ENCODE measurements at places on chromosomes 12 and 14.

DNA sequence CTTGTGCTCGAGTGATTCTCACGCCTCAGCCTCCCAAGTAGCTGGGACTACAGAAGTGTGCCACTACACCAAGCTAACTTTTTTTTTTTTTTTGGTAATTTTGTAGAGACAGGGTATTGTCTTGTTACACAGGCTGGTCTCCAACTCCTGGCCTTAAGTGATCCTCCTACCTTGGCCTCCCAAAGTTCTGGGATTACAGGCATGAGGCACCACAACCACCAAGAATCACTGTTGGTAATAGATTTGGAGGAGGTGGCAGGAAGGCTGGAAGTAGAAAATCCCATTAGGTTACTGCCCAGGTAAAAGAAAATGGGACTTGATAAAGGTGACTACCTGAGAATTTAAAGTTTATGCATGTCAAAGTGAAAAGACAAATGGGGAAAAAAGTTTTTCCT, 1.4 kb upstream of the CDCA4 start:
- DNase-seq, result no peak

- no peak for DNase-seq
These were observed 7.6 kb upstream of the VASH1 start for GRCh38 chr14:76753541-76754198.

GRCh38 chr12:85448548-85449139, 168.6 kb downstream of the ALX1 start:
- no peak for DNase-seq

DNA sequence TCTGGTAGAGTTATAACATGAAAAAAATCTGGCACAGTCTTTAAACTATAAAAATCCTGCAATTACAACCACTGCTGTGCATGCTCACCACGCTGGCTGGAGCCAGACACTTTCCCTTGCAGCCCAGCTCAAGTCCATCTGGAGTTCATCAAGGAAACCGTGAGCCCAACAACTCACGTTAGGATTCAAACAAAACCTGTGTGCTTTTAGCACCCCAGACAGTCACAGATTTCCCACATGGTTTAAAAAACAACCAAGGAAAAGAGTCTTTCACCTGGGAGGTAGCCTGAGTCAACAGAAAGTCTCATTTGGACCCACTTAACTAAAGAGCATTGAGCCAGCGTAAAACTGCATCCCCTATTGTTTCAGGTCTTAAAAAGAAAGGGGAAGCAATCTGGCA, 4.7 kb downstream of the LRIG3 start:
- no peak for DNase-seq

- DNase-seq, result no peak
These were observed 168.2 kb downstream of the KIF26A start for GRCh38 chr14:104306450-104307040.

- no peak for DNase-seq
These were observed 344.1 kb upstream of the PDE3A start for GRCh38 chr12:20024194-20024593.

- peak; percentile 85 for DNase-seq
These were observed at the start of gene GPR132 for GRCh38 chr14:105065280-105066228. Gene GPR132 (minus strand): TSS chr14:105065430. CDS start chr14:105055420, 10,010 bp downstream.

- DNase-seq, result no peak
These were observed 34.9 kb upstream of the HNF1A start for GRCh38 chr12:120943482-120943881.

GRCh38 chr12:98146487-98146886, 368.9 kb upstream of the TMPO start:
- no peak for DNase-seq

GRCh38 chr12:75646329-75647210, 135.2 kb upstream of the KRR1 start:
- no peak for DNase-seq

GRCh38 chr14:26846388-26846787, 248.6 kb upstream of the NOVA1 start:
- DNase-seq, result no peak

DNA sequence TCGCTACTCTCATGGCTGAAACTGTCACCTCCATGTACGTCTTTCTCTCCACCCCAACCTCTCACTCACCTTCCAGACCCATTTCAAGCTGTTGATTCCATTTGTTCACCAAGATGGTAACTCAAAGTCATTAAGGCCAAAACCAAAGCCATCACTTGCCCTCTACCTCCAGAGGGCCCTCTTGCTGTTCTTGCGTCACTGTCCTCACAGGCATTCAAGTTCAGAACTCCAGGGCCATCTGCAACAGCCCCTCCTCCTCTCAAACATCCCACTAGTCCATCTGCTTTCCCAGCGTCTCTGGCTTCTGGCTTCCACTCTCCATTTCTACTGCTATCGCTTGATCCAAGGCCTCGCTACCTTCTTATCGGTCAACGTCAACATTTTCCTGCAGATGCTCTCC, 74.5 kb downstream of the VWF start:
- DNase-seq, result no peak

DNA sequence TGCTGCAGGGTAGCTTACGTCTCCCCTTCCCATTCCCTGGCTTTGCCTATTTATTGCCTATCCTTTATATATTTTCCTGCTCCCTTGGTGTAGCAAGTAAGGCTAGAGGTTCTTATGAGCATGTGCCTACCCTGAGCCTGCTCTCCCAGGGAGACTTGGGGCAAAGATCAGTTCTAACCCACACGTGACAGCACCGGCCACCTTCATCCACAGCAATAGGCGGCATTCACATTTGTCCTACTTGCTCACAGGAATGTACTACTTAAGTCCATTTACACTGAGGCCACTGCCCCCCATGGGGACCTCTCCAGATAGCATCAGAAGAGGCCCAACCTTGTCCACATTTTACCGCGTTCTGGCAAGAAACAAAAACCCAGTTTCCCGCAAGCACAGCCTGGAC, 8.7 kb downstream of the GPR68 start:
- no peak for DNase-seq

- no peak for DNase-seq
These were observed 88.0 kb downstream of the TMEM132D start for GRCh38 chr12:129815846-129816245.

GRCh38 chr14:56390859-56391258, 188.7 kb upstream of the TMEM260 start:
- DNase-seq, result no peak

DNA sequence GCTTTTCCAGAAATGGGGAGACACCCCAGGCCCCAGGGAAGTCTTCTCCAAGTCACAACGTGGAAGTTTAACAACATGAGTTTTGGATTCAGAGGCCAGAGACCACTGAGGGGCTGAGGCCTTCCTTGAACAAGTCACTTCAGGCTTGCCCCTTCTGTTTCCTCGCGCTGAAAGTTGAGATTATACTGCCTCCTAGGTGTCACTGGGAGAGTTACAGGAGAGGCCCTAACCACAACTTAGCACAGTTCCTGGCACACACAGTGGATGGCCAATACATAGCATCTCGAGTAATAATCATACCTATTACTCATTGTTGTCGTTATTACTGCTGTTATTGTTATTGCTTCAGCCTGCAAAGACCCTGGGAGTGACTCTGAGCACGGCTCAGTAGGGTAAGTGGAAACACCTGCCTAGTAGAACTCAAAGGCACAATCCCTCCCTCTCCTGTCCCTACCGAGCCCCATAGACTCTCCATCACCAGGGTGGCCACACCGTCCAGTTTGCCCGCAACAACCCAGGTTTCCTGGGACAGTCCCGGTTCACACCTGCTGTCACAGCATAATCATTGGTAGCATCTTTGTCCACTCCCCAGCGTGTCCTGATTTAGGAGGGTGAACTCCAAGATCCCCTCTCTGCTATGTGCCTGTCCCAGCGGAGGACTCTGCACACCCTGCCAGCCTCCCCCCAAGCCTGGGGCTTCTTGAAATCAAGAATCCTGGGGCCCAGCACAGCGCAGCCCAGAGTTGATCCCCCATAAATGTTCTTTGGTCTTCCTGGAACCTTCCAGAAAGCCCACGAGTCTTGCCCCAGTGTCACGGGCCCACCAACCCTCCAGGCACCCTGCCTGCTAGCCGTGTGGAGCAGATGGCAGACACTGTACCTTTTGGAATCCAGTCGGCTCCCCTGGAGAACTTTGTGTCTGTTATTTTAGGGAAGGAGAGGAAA, 85.0 kb downstream of the SYNE3 start:
- no peak for DNase-seq

- no peak for DNase-seq
These were observed 140.1 kb downstream of the NRXN3 start for GRCh38 chr14:78310272-78310671.

DNA sequence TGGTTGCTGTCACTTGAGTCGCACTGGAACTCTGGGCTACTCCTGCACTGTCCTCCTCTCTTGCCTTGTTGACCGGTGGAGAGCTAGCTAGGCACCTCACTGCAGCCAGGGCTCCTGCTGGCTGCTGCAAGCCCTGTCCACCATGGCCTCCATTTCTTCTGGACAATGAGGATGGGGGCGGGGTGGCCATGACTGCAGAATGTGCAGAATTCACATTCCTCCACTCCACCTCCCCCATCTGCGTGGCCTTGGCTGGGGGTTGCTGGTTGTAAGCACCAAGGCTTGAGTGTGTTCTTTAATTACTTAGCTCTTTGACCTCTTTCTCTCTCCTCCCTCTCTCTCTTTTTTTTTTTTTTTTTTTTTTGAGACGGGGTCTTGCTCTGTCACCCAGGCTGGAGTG, 248.5 kb downstream of the PCNX1 start:
- DNase-seq, result no peak

- DNase-seq, result no peak
These were observed 43.4 kb downstream of the RAD52 start for GRCh38 chr12:906062-906585.

DNA sequence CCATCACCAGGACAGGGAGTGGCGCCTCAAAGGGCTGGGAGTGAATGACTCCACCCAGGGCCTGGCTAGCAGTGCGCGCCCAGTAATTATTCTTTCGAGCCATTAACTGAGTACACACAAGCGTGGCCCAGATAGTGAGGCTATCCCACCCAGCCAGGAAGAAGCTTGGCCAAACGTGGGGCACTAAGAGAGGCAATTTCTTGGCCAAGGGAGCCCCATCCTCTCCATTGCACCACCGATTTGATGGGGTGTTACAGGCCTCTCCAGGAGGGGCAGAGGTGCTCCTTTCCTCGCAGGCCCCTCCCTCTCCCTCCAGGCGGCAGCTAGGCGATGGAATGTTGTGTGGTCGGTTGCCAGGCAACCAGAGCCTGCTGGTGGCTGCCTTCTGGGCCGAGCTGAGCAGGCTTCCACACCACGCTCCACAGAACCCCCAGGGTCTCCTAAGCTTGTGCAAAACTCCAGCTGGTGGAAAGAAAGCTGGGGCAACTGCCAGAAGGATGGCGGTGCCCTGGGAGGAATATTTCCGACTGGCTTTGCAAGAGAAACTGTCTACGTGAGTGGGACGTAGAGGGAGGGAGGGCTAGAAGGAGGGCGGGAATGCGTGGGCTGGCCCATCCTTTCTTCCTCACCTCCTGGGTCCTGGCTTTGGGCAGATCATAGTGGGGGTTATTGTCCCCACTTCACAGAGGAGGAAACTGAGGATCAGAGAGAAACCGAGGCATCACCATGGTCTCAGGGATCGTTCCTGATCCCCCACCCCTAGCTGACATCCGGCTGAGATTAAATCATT, at the start of gene CFAP73:
TSS of gene CFAP73 (plus strand) at position 364 of the 790 bp plus-strand sequence. CDS start at position 498, 134 bp downstream.
- DNase-seq, result no peak

GRCh38 chr12:52629281-52630007, 11.1 kb upstream of the KRT73 start:
- no peak for DNase-seq

GRCh38 chr12:7073946-7074345, 13.4 kb downstream of the C1S start:
- no peak for DNase-seq

- no peak for DNase-seq
These were observed 573 bp downstream of the CKB start for GRCh38 chr14:103521951-103522563.

- no peak for DNase-seq
These were observed 35.7 kb downstream of the TTC7B start for GRCh38 chr14:90780519-90780918.

DNA sequence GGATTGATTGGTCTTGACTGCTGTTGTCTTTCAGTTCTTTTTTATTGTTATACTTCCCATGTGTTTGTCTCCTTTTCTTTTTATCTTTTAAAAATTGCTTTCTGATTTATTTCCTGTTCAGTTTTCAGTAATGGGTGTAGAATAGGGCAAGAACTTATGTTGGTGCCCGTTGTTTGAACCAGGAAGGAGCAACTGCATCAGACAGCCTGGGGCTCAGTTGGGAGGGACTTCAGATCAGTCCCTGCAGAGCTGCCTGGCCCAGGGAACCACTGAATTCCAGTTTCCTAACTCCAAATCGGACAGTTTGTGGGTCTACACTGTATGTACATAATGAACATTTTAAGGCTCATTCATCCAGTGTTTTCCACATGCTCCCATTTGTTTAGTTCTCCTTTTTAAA, 64.9 kb downstream of the FBXO34 start:
- DNase-seq, result no peak

DNA sequence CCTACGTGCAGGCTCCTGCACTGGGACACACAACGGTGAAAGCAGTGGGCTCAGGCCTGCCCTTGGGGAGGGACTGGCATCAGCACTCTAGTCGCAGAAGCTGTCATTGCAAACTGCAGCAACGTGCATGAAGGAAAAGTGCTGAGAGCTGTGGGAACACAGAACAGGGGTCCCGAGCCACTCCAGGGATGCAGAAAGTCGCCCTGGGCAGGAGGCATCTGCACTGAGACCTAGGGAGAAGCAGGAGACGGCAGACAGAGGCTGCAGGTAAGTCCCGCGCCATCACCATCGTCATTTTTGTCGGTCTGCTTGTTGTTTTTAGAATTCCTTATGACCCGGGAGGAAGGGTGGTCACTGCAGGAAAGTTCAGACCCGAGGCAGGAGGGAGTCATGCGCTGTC, 21.6 kb upstream of the RIMBP2 start:
- no peak for DNase-seq

GRCh38 chr12:92732716-92733115, 29.9 kb downstream of the PLEKHG7 start:
- no peak for DNase-seq

GRCh38 chr12:12214635-12215131, 52.2 kb downstream of the LRP6 start:
- DNase-seq, result no peak

GRCh38 chr14:35492569-35493014, 41.4 kb upstream of the INSM2 start:
- DNase-seq, result no peak
